ENCODE measurements at places on chromosomes 16 and 17. TPM values are rescaled to one million over a fixed set of nuclear protein-coding genes. Genes with fewer than 3 reads are reported as not detected.
A peak's percentile ranks its signal among the peaks of the same experiment; 100 is the strongest.

KRT20 gene
- 0.20 TPM for total RNA-seq

LHX1 gene
- total RNA-seq: not detected

HOXB3 gene
- 6.0 TPM for total RNA-seq

QPRT gene
- 0.60 TPM for total RNA-seq

NPIPB13 gene
- total RNA-seq: 11.2 TPM

CES1 gene
- total RNA-seq: 2.0 TPM

DNA sequence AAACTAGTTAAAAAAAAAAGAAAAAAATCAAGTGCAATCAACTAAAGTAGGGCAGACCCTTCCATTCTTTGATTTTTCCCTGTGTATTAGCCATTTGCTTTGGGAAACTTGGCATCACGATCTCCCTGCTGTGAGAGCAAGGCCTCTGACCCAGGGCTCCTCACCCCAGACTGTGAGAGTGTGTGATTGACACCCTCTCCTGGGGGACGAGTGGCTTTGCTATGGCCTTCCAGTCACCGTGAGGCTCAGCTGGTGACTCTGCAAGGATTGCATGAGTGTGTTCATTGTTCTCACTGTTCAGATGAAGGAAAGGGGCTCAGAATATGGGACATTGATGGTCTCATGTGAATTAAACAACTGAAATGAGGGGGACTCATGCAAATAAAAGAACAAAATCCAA, 69.0 kb upstream of the BCAR1 start:
- no peak for ATAC-seq

GRCh38 chr16:64657316-64658011, 464.4 kb downstream of the CDH11 start:
- no peak for ATAC-seq

CACNG5 gene
- total RNA-seq: not detected

DNA sequence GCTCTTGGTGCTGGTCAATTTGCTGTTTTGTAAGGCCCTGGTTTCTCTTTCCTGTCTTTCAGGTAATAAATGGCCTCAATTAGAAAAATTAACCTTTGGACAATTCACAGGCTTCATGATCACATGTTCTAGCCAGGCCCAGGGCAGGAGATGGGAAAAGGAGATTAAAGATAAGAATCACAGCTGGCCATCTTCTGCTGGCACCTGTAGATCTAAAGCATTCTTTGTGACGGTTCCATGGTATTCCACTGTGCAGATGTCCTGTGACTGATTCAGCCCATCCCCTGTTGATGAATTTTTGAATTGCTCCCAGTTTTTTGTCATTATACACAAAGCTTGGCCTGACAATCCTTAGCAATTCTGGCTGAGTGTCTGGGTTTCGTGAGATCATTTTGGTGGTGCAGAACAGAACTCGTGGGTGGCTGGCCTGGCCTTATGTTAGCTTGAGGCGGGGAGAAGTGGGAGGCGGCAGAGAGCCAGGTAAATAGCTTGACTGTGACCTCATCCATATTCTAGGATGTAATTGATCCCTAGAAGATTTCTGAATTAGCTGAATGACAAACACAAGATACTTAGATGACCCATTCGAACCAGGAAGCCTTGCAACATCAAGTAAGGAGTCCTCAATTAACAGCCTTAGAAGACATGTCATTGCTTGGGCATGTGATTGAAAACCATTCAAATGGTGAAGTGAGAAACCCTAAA, 14.1 kb downstream of the TMC5 start:
- ATAC-seq: peak; percentile 65

- peak; percentile 61 for ATAC-seq
Measured at GRCh38 chr17:58587713-58588117, 73.3 kb upstream of the MTMR4 start.

ATP2A3 gene
- total RNA-seq: 4.7 TPM

ABCC3 gene
- 17.6 TPM for total RNA-seq

ASPA gene
- 0.56 TPM for total RNA-seq

DNA sequence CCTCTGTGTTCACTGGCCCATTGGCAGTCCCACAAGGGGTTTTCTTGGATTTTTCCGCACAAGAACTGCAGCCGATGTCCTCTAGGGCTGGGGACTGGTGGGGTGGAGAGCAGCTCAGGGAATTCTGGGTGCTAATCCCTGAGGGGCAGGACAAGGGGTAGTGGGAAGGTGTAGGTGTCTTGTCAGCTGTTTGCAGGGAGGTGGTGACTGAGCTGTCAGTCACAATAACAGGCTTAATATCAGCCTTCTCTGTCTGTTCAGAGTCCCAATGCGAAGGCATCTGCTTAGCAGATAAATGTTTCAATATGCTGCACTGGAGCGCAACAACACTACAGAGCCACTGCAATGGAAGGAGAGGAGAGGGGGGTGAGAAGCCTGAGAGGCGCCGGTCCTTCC, 10.1 kb upstream of the DHRS13 start:
- no peak for ATAC-seq

GRCh38 chr17:17060001-17060922, 18.0 kb downstream of the MPRIP start:
- no peak for ATAC-seq

GRCh38 chr16:30660424-30661261, 2.4 kb downstream of the FBRS start:
- no peak for ATAC-seq

DNA sequence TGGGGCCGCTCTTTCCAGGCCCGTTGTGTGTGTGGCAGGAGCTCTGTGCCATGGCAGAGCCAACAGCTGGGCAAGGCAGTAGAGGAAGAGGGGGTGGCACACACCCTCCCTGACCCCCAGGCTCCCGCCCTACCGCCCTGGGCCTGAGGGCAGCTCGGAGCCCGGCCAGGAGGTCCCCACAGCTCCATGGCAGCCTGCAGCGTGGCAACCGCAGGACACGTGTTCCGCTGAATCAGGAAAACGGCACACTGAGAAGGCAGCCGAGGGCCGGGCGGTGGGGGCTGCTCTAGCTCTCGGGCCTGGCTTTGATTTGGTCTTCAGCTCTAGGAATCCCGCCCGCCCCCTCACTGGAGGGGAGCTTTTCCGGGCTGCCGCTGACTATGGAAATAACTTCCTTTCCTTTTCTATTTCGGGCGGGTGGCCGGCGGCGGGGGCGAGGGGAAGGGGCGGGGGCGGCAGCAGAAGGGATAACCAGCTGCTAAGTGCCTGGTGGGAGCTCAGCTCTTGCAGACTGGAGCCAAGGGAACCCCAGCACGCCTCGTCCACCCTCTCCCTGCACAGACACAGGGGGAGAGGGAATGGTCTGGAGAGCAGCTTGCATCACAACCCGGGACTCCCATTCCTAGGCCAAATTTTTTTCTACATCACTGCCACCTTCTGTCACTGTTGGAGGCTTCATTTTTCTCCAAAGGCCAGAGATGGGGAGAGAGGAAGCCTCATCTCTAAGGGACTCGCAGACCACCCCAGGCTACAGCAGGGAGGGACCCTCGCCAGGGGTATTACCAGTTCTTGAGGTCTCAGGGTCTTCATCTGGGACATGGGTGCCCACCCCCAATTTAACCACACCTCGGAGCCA, 24.8 kb upstream of the MRPS23 start:
- no peak for ATAC-seq

DNA sequence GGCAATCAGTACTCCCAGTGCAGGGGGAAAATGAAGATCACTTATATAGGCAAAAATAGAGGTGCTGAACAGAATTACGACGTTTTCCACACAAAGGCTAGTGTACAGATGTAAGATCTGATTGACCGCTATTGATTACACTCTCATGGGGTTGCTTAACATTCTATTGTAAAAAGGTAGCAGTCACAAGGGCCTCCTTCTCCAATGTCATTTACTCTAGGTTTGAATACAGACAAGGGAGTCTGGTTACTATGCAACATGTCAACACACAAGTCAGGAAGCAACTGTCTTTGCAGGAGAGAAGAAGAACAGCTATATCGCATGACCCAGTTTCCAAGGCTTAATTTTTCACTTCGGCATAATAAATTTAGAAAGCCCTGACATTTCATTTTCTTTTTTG, 7.9 kb downstream of the KRT37 start:
- ATAC-seq: no peak

DNA sequence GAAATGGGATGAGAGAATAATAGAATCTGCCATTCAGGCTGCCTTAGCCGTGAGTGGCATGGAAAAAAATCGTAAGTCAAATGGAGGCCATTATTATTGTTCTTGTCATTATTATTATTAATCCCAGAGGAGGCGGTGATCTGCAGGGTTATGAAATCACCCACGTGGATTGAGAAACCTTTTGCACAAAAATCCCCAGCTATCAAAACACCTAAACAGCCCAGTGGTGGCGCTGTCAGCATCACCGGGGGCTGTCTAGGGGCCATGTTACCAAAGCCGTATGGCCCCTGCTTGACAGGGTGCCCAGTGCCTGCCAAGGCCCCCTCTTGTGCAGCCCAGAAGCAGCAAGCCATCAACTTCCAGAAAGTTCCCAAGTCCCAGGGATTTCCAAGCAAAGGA, 25.2 kb downstream of the CNGB1 start:
- peak; percentile 24 for ATAC-seq

- ATAC-seq: no peak
Measured at GRCh38 chr17:27282054-27282551, 11.8 kb upstream of the WSB1 start.

- ATAC-seq: no peak
Measured at GRCh38 chr17:60442271-60443173, 20.2 kb downstream of the CHCT1 start.

DNA sequence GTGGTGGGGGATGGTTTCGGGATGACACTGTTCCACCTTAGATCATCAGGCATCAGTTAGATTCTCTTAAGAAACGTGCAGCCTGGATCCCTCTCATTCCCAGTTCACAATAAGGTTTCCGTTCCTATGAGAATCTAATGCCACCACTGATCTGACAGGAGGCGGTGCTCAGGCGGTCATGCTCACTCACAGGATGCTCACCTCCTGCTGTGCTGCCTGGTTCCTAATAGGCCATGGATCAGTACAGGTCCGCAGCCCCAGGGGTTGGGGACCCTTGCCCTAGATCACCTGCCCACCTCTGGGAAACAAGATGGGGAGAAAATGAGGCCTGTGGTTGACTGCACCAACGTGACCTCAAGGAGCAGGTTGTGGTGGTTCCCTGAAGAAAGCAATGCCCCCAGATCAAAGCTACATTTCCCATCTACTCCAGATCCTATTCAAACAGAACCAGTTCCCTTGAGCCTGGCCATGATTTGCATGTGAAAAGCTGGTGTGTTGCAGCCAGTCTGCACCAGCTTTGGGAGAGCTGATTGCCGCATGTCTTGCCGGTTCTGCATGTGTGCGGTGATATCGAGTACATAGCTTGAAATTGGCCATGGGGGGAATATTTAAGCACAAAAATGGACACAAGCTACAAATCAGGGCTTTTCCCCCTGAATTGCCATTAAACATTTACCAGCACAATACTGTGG, 183.2 kb upstream of the HSBP1 start:
- ATAC-seq: no peak

DNA sequence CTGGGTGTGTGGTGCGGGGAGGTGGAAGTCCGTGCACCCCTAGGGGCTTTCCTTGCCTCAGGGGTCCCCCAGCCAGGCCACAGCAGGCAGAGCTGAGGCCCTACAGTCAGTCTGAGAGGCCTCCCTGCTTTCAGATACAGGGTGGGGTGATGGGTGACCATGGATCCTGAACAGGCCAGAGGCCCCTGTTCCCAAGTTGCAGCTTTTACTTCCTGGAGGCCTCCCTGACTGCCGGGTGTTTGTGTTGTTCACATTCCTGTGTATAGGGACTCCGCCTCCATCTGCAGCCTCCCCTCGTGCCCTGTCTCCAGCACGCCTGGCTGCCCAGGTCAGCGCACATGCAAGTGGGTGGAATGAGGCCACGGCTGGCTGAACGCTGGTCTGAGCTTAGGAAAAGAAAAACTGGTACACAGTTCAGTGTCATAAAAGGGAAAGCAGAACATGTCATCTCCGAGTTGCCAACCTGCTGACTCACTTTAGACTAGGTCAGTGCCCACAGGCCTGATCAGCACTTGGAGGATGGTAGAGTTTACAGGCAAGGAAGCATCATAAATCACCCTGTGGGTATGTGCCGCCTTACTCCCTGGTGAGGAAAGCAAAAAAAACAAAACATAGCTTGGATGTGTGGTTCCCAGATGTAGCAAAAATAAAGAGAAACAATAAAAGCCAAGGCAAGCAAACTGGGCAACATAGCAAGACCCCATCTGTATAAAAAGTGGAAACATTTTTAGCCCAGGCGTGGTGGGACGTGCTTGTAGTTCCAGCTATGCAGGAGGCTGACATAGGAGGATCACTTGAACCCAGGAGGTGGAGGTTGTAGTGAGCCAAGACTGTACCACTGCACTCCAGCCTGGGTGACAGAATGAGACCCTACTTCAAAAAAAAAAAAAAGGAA, 6.2 kb upstream of the SLC7A6 start:
- peak; percentile 54 for ATAC-seq

DNA sequence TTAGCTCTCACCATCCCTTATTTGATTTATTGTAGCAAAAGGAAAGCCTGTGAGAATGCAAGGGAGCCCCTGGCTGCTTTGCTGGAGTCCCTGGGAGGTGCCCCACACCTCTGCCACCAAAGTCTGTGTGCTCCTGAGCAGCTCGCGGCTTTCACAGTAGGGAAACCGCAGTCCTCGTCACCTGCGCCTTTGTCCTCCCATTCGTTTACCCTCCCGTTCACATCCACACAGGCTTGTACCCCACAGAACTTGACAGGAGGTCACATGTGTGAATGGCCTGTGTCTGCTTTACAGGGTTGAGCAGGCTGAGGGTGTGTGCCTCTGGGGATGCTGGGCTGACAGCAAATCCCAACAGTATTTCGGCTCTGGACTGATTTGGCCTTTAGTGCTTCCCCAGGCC, 152.5 kb downstream of the LGALS9B start:
- no peak for ATAC-seq

KRTAP1-4 gene
- total RNA-seq: not detected

RFFL gene
- 46.3 TPM for total RNA-seq

GRCh38 chr16:46729326-46729995, 18.7 kb downstream of the MYLK3 start:
- ATAC-seq: no peak

DNA sequence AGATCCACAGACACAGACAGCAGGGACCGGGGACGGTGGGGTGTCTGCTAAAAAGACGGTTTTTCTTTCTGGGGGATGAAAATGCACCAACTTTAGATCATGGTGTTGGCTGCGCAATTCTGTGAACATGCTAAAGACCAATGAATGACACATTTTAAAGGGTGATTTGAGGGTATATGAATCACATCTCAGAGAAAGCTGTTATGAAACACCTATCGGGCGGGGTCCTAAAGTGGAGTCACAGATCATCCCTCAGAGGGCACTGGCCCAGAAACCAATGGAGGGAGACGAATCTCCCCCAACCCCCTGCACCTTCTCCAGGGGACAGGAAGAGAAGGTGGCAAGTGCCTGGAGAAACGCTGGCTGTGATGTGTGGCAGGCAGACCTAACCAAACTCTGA, 26.0 kb downstream of the KLHDC4 start:
- peak; percentile 8 for ATAC-seq

FBXW10 gene
- total RNA-seq: 0.16 TPM

DNA sequence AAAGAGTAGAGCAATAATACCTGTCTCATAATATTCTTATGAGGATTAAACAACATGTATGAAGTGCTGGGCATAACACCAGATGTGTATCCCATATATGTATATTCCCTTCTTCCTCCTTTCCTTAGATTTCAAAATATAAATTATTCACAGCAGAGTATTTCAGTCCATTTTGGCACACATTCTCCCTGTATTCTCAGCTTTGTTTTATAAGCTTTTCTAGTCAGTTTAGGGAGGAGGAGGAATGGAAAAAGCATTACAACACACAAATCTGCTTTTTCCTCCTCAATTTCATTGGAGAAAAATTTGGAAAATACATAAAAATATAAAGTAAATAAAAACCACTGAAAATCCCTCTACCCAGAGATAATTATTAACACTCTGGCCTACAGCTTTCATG, 46.6 kb upstream of the CORO6 start:
- ATAC-seq: no peak
